ENCODE measurements at places on chromosomes 7 and 10. TPM values are rescaled to one million over a fixed set of nuclear protein-coding genes. Genes with fewer than 3 reads are reported as not detected.

GPR26 gene
- not detected for polyA plus RNA-seq

- no peak for DNase-seq
Measured at GRCh38 chr10:93512565-93512964, 16.2 kb downstream of the CEP55 start.

- no peak for DNase-seq
Measured at GRCh38 chr7:77433901-77434300, 17.8 kb upstream of the GSAP start.

DNA sequence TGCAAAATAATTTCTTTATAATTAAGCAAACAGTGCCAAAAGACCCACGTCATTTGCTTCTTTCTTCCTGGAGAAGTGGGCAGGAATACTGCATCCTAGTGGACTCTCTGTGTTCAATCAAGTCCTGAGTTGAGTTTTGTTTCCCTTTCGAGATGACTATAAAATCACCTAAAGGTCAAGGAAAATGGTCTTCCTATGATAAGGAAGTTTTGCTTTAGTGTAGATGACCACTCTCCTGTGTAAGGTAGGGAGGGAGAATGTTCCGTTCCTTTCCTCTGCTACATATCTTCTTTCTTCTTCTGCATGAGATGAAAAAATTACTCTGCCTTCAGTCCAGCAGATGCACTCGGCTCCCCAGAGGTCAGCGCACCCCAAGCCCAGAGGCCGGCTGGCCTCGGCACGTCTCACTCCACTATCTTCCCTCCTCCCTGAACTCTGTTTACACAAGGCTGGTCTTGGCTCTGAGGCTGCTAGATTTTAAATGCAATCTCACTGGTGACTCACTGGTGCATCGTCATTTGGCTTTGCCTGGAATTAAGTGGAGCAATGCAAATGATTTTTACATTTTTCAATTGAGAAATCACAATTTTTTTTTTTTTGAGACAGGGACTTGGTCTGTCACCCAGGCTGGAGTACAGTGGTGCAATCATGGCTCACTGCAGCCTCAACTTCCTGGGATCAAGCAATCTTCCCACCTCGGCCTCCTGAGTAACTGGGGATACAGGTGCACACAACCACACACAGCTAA, 18.6 kb upstream of the VDAC2 start:
- DNase-seq, result no peak
